ENCODE measurements at places on chromosomes 6 and 20. TPM values are rescaled to one million over a fixed set of nuclear protein-coding genes. Genes with fewer than 3 reads are reported as not detected.

Gene NNAT
- total RNA-seq: 59.8 TPM

Gene COL11A2
- 4.4 TPM for total RNA-seq

Gene SNPH
- total RNA-seq: 4.4 TPM

Gene SEL1L2
- 0.37 TPM for total RNA-seq

Gene PLCB1
- total RNA-seq: 17.5 TPM

DNA sequence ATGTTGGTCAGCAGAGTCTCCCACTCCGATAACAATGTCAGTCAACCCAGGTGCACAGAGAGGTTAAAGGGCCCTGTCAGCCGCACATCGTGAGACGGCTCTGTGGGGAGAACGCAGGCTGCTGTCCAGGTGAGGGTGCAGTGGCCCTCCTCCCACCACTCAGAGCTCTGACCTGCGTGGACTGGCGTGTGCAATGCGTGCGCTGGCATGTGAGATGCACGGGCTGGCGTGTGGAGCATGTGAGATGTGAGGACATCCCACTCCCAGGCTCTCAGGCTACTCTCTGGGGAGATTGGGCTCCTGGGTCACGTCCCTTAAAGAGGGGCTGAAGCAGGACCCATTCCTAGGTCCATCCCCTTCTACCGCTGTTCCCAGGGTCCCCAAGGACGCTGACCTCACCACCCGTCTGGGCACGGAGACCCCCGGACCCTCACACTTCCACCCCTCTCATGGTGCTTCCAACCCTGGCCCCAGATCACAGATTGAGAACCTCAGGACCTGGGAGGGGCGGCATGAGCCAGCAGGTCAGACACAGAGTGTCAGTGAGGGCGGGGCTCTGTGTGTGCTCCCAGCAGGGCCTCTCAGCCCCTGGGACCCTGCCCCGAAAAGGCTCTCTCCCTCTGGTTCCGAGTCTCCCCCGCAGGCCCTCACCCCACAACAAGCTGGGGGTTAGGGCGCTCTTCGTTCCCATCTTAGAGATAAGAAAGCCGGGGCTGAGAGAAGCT lies 8.6 kb upstream of the FRMD1 start:
- no peaks in the 10 kb centered on the region for H3K36me3 ChIP-seq
- H3K27me3 ChIP-seq: no peaks in the 10 kb centered on the region
- peaks cover 37% of the 10 kb centered on the region for H3K4me1 ChIP-seq
- no peak overlapping the region for H3K27ac ChIP-seq
- H3K4me3 ChIP-seq: no peak overlapping the region

DNA sequence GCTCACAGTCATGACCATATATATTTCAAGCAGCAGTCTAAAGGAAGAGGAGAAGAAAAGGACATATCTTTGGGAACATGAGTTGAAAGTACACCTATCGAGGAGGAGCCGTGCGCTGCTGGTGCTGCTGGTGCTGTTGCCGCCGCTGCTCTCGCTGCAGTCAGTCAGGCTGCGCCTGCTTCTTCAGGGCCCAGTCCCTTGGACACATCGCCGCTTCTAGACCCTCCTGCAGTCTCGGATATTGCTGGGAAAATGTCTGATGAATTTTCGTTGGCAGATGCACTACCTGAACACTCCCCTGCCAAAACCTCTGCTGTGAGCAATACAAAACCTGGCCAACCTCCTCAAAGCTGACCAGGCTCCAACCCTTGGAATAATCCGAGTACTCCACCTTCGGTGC lies 8.2 kb upstream of the ASCC3 start:
- no peak overlapping the region for H3K27ac ChIP-seq
- H3K4me3 ChIP-seq: no peak overlapping the region
- DNase-seq: no peak
- peaks cover 14% of the 10 kb centered on the region for H3K36me3 ChIP-seq
- H3K27me3 ChIP-seq: no peaks in the 10 kb centered on the region

DNA sequence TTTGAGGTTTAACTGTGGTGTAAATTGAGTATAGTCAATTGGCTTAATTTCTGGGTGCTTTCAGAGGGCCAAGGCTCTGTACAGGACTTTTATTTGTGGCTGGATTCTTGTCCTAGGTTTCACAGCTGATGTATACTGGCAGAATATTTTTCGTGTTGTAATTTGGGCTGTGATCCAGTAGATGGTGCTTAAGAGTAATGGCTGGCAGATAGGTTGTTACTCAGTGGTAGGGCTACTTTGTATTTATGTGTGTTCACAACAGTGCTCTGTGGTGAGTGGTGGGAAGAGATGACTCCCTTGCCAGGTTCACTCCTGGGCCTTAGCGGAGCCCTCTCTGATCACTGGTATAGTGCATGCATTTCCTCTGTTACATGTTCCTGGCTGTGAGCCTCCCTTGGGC lies 34.5 kb upstream of the FERMT1 start:
- no peak overlapping the region for H3K4me3 ChIP-seq
- peaks cover 18% of the 10 kb centered on the region for H3K36me3 ChIP-seq
- H3K27me3 ChIP-seq: 0 out of 2 replicates have a peak, but pooled peaks cover 3% of the 10 kb centered on the region
- DNase-seq: no peak
- peaks cover 12% of the 10 kb centered on the region for H3K4me1 ChIP-seq
- H3K27ac ChIP-seq: no peak overlapping the region

- no peak overlapping the region for H3K27ac ChIP-seq
- H3K27me3 ChIP-seq: no peaks in the 10 kb centered on the region
- no peak for DNase-seq
- H3K4me3 ChIP-seq: no peak overlapping the region
- peaks cover 32% of the 10 kb centered on the region for H3K4me1 ChIP-seq
- peaks cover 34% of the 10 kb centered on the region for H3K36me3 ChIP-seq
Observed at GRCh38 chr6:125678601-125679000, 70.8 kb upstream of the HEY2 start.

DNA sequence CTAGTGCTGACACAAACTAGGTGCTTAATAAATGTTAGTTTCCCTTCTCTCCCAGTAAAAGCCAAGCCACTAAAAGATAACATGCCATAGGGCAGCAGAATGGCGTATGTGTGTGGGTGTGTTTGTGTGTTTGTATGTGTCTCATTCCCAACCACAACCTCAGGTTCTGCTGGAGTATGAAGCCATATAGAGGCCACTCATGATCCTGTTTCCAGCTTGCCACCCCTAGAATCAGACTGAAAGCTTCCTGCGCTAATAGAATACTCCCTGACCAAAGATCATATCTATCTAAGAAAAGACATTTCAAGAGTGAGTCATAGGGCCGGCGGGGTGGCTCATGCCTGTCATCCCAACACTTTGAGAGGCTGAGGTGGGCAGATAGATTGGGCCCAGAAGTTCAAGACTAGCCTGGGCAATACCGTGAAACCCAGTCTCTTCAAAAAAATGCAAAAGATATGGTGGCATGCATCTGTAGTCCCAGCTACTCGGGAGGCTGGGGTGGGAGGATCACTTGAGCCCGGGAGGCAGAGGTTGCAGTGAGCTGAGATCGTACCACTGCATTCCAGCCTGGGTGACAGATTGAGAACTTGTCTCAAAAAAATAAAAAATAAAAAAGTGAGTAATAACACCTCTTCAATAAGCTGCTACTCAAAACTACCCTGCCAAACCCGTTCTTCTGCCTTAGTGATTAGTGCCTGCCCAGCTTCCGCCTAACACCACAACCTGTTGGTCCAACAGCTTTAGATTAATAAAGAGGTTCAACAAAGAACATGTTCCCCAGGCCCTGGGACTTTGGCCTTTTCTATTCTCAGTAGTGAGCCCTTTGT lies 11.8 kb upstream of the SNRPC start:
- DNase-seq: no peak
- no peaks in the 10 kb centered on the region for H3K4me1 ChIP-seq
- H3K27me3 ChIP-seq: no peaks in the 10 kb centered on the region
- H3K27ac ChIP-seq: no peak overlapping the region
- H3K4me3 ChIP-seq: no peak overlapping the region

DNA sequence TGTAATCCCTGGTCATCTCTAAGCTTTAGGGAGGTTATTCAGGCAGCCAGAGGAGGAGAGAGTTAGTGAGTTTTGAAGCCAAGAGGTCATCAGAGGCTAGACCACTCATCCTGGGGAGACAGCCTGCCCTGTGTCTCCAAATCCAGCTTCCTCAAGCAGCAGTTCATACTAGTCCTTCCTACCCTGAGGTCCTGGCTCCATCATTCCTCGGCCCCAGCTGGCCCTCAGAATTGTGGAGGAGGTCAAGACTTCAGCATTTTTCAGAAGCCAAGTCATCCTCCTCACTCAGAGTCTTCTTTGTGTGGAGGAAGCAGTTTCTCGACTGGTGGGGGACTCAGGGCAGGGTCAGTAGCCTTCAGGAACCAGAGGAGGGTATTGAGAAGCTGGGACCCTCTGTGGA lies 12.4 kb upstream of the KIAA1755 start:
- H3K4me3 ChIP-seq: no peak overlapping the region
- H3K27me3 ChIP-seq: peaks cover 2% of the 10 kb centered on the region
- H3K27ac ChIP-seq: no peak overlapping the region
- H3K36me3 ChIP-seq: no peaks in the 10 kb centered on the region

GRCh38 chr6:37551867-37552266 lies 52.2 kb upstream of the CCDC167 start:
- no peak overlapping the region for H3K27ac ChIP-seq
- H3K4me3 ChIP-seq: no peak overlapping the region
- peaks cover 13% of the 10 kb centered on the region for H3K4me1 ChIP-seq
- no peaks in the 10 kb centered on the region for H3K27me3 ChIP-seq
- no peak for DNase-seq
